ENCODE measurements at places on chromosomes 1 and 21.

GRCh38 chr1:186183219-186183618 lies 191.8 kb downstream of the TPR start:
- no peak for DNase-seq

DNA sequence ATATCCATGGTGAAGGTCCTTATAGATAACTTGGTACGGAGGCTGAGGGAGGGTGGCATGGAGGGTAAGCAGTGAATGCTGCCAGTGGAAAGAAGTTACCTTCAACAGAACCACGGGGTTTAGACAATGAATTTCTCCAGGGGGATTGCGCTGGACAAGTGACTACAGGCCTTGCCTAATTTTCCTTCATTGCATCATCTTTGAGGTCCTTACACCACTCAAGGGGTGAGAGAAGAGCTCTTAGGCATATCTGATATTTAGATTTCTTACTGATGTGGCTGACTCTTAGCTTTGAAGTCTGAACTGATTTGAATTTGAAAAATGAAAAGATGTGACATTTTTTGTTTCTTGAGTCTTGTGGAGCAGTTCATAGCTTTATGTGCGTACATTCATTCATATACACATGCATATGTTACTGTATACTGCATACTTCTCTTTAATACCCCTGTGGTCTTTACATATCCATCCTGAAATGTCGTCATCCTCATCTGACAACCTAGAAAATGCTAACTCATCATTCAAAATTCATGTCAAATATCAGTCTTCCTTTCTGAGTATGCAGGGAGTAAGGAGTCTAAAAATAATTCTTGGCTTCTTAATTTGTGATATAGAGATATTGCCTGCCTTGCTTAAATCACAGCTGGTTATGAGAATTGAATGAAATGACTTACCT lies 63.6 kb downstream of the DNM3 start:
- DNase-seq = no peak

GRCh38 chr1:111596499-111596898 lies 23.1 kb upstream of the RAP1A start:
- DNase-seq = no peak

DNA sequence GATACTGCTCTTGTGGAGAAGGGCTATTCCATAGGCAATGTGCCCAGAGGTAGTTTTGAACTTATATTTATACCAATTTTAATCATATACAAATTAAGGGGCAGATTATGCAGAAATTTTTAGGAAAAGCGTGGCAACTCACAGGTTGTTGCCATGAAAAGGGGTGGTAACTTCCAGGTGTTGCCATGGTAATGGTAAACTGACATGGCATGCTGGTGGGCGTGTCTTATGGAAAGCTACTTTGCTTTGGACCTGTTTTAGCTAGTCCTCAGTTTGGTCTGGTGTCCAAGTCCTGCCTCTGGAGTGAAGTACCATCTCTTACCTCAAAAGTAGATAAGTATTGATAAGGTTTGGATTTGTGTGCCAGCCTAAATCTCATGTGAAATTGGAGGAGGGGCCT lies 7.9 kb upstream of the IL23R start:
- DNase-seq = no peak

- DNase-seq = no peak
These were observed at the start of gene PCP4L1 for GRCh38 chr1:161258439-161259344. Gene PCP4L1 (plus strand): TSS chr1:161258745. CDS start chr1:161258975, 230 bp downstream.

GRCh38 chr1:24379733-24380315 lies 33.8 kb downstream of the STPG1 start:
- DNase-seq = no peak

DNA sequence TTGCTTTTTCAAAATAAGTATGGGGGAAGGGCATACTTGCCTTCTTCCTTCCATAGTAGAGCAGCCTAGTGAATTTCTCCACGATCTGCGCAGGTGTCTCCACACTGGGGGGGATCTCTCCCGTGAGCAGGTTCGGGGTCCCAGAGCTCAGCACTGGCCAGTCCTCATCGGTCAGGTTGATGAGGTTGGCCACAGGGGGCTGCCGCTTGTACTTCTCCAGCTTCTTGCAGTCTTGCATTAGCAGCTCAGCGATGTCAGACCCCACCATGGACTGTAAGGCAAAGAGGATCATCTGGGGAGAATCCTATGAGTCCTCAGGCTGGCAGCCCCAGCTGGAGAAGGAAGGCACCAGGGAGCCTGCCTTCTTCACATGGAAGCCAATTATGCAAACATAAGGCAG lies 11.8 kb downstream of the SEC16B start:
- DNase-seq = no peak

- no peak for DNase-seq
These were observed 3.0 kb downstream of the TAS1R2 start for GRCh38 chr1:18856435-18856834.
